Thymus (tissue), 14 donors: ENCODE measurements at places on chromosomes 2 and 18. TPM values are rescaled to one million over a fixed set of nuclear protein-coding genes. Genes with fewer than 3 reads are reported as not detected.

CYS1 gene
- total RNA-seq, result 0.19 TPM

SRBD1 gene
- total RNA-seq, result 22.4 TPM

GRCh38 chr2:200411831-200412230 lies 98.0 kb downstream of the KCTD18 start:
- DNase-seq, result no peak

- DNase-seq, result no peak
These were observed 914.1 kb downstream of the CCDC85A start for GRCh38 chr2:57097855-57098254.

DNA sequence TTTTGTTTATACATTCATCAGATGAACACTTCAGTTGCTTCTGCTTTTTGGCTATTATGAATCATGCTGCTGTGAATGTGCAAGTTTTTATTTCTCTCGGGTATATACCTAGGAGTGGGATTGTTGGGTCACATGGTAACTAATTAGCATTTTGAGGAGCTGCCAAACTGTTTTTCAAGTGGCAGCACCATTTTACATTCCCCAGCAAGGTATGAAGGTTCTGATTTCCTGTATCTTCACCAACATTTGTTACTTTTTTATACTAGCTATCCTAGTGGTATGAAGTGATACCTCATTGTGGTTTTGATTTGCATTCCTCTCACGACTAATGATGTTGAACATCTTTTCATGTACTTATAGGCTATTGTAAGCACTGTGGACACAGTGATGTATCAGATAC lies 53.9 kb downstream of the DYNC1I2 start:
- no peak for DNase-seq

RNF25 gene
- total RNA-seq, result 35.6 TPM

DNA sequence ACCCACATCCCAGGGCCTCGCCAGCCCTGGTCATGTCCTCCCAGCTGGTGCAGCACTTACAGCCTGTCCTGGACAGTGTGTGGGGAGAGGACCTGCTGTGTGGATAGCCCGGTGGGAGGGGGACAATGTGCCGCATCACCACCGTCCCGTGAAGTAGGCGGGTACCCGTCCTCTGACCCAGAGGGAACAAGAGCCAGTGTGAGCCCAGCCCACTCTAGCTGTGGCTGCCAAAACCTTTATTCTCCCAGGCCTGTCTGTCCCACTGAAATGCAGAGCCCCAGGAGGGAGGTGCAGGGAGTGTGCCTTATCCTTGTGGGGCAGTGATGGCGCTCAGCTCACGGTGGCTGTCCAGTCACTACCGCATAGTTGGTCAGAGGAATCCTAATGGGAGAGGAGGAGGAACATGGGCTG lies 1.7 kb downstream of the TRAF3IP1 start:
- no peak for DNase-seq

GRCh38 chr2:160783474-160783873 lies 289.9 kb upstream of the RBMS1 start:
- no peak for DNase-seq

GRCh38 chr18:74284980-74285355 lies 6.8 kb downstream of the CYB5A start:
- DNase-seq, result no peak

DNA sequence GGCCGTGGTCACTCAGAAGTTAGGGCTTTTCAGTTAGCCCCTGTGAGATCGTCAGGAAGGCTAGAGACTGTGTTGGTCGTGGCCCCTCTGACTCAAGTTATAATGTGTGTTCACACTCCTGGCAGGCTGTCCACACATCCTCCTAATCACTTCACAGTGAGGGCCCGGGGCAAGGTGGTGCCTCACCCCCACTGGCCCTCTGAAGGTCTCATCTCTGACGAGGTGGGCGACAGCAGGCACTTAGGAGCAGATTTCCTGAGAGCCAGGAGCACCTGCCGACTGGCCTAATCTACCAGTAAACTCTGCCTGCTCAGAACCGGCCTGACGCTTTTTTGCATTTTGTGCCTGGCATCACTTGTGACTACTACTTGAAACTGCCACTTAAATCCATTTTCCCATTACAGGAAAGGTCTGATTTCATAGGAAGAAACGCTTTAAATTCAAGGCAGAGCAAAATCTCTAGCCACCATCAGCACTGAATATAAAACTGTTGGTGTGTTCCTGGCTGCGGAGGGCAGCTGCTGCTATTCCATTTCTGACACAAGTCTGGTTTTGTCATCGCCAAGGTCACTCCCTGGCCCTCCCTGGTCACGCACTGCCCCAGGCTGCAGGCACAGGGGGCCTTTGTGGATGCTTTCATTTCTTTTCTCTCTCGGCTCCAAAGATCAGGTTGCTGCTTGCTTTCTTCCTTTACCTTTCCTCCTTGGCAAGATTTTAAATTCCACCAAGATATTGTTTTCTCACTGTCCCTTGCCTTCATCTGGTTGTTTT lies 48.0 kb downstream of the RAB12 start:
- DNase-seq, result no peak

DNA sequence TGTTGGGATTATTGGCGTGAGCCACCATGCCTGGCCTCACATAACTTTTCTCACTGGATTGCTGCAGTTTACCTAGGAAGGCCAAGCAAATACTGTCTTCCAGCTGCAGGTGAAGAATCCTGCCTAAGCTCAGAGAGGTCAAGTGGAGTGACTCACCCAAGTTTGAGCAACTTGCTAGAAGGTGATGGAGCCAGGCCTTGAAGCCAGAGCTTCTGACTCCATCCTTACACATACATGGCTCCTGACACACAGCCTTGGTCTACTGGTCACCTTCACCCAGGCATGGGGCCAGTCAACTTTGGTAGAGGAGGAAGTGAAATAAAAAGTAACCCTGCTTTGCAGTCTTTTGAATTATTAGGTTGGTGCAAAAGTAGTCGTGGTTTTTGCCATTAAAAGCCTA lies 93.5 kb downstream of the VWA3B start:
- no peak for DNase-seq

GRCh38 chr2:154992826-154993225 lies 294.3 kb downstream of the KCNJ3 start:
- no peak for DNase-seq

DNA sequence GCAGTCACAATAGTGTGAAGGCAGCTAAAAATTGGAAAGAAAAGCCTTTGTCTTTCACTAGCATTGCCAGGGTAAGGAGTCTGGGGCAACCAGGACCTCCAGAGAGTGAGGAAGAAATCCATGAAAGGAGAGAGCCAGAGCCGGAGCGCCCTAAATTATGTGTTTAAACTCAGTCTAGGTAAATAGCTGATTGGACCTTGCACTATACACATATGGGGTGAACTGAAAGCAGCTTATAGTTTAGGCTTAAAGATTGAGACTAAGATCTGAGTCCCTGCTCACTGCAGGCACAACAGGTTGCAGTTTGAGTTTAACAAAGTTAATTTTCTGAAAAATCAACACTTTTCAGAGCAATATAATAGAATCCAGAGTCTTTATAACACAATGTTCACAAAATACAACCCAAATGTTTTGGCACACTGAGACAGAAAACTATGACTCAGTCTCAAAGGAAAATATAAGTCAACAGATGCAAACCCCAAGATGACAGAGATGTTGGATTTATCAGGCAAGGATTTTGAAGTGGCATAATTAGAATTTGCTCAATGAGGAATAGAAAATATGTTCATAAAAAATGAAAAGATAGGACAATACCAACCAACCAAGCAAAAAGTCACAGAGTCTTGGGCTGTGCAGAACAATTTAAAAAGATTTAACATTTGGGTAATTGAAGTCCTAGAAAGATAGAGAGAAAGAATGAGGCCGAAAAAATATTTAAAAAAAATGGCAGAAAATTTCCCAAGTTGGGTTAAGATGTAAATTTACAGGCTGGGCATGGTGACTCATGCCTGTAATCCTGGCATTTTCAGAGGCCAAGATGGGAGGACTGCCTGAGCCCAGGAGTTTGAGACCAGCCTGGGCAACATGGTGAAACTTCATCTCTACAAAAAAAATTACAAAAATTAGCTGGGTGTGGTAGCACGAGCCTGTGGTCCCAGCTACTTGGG lies 39.6 kb downstream of the DOK1 start:
- DNase-seq, result no peak

GRCh38 chr2:174333372-174334277 lies 1.1 kb upstream of the SP9 start:
- DNase-seq, result no peak

GRCh38 chr2:239206042-239206441 lies 194.8 kb downstream of the HDAC4 start:
- DNase-seq, result no peak

RAB6C gene
- total RNA-seq, result 0.05 TPM
